Activated CD4-positive, alpha-beta T cell treated with anti-CD3 and anti-CD28 coated beads, Interleukin-2, amount 10 ng/mL, durations not matched to agents 7 days and 5 days (primary cell): ENCODE measurements at places on chromosomes 12 and 14. TPM values are rescaled to one million over a fixed set of nuclear protein-coding genes. Genes with fewer than 3 reads are reported as not detected.

Gene MIPOL1
- not detected for total RNA-seq

Gene P2RX2
- total RNA-seq, result not detected

Gene ZCRB1
- 43.4 TPM for total RNA-seq

Gene RNF31
- total RNA-seq, result 147 TPM
